NCI-H1105 treated with DMSO at 0.1 percent for 48 hours (cell line): ENCODE measurements at places on chromosomes 11 and 22.

DNA sequence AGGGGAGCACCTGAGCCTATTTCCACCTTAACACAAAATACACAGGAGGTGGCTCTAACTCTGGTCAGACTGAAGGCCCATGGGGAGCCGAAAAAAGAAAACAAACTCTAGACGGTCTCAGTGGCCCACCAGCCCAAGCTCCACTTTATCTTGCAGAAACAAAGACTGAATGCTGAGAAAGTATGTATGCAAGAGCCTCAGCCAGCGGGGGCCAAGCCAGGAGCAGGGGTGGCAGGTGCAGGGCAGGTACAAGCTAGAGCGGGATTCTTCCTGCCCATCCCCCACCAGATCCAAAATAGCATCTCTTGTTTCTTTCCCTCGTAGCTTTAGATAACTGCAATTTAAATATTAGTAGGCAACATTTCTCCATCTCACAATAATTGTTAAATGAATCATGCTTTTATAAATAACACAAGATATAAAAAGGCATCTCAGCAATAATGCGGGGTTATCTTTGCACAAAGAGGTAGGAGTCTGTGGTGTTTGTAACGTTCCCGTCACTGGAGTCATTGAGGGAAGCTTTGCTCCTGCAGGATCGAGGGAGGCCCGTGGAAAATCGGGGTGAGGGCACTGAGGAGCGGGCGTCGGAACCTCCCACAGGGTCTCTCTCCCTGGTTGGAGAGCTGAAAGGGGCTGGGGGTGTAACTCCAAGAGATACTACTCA is 418.0 kb downstream of the SHANK2 start:
- DNase-seq, result peak; percentile 63

- no peak for DNase-seq
These were observed 17.1 kb upstream of the EFCAB6 start for GRCh38 chr22:43828998-43829782.

- DNase-seq, result peak; percentile 64
These were observed 1152.4 kb downstream of the LRRC4C start for GRCh38 chr11:40306938-40307548.

- DNase-seq, result no peak
These were observed 7.6 kb downstream of the FXYD2 start for GRCh38 chr11:117816846-117817367.

DNA sequence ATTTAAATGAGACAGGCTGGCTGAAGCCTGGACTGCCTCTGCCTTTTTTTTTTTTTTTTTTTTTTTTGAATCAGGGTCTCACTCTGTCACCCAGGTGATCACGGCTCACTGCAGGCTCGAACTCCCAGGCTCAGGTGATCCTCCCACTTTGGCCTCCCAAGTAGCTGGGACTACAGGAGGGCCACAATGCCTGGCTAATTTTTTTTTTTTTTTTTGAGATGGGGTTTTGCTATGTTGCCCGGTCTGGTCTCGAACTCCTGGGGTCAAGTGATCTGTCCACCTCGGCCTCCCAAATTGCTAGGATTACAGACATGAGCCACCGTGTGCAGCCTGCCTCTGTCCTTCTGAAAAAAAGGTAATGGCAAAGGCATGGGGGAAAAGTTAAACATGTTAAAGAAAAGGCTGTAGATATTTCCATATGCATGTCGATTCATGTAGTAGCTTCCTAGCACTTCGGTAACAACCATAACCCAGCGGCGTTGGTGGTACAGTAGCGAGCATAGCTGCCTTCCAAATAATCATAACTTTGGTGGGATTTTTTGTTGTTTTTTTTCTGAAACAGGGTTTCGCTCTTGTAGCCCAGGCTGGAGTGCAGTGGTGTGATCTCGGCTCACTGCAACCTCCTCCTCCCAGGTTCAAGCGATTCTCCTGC is 48.8 kb downstream of the MCHR1 start:
- DNase-seq, result no peak

DNA sequence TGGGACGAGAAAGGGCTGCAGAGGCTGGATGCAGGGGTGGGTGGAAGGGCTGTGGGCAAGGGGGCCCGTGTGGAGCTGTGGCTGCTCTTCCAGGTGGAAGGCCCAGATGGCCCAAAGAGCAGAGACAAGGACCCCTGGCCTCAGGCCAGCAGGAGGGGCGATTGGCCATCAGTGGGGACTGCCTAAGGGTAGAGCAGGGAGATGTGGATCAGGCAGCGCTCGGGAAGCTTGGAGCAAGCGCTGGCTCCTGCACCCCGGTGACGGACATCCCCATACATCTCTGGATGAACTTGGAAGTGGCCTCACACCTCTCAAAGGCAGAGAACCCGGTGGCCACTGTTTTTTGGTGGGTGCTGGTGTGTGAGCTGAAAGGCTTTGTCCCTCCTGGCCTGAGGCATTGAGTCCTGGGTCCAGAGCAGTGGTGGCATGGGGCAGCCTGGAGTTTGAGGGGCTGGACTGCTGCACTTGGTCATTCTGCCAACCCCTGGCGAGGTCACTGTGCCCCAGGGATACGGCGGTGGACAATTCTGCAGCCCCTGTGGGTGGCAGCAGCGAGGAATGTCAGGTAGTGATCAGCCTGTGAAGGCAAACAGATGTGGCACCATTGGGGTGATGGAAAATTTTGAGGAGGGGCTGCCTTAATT is 5.9 kb downstream of the FRMD8 start:
- no peak for DNase-seq

GRCh38 chr11:123235117-123235655 is 40.1 kb upstream of the CLMP start:
- DNase-seq, result peak; percentile 37

DNA sequence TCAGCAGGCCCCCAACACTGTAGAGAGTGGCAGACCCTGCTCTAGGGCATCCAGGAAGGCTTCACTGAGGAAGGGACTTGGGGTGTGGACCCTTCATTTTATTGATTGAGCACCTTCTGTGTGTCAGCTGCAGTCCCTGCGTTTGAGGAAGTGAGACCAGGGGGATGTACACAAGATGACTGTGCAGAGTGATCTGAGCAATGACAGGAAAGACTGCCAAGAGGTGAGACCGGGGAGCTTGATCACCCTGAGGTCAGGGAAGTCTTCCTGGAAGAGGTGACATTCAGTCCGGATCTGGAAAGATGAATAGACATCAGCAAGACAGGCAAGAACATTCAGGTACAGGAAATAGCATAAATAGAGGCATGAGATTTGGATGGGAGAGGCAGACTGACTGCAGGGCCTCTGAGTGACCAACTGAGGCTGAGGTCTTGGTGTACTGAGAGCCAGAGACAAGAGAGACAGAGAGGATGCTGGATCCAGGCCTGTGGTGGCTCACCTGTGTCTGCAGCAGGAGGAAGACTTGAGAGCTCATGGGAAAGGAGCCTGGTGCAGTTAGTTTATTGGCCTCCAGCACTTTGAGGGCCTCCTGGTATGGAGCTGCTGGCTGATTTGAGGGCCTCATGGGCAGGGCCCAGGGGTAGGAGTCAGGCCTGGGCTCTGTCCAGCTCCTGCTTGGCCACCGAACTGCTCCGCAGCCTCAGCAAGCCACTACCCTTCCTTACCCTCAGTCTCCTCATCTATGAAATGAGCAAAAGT is 5.2 kb downstream of the DGAT2 start:
- no peak for DNase-seq

DNA sequence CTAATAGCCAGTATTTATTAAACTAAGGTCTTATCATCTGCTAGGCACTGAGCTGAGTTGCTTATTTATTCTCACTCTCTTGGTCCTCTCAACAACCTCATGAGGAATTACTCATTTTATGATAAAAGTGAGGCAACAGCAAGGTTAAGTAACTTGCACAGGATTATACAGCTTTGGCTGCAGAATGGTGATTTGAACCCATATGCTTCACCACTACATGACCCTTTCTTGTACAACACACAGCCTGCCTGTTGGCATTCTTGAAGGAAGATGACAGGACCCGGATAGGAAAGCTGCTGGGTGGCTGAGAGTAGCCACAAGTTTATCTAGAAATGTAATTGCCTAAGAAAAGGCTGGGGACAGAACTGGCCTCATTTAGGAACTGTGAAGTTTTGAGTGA is 5.3 kb upstream of the PARVA start:
- DNase-seq, result no peak

DNA sequence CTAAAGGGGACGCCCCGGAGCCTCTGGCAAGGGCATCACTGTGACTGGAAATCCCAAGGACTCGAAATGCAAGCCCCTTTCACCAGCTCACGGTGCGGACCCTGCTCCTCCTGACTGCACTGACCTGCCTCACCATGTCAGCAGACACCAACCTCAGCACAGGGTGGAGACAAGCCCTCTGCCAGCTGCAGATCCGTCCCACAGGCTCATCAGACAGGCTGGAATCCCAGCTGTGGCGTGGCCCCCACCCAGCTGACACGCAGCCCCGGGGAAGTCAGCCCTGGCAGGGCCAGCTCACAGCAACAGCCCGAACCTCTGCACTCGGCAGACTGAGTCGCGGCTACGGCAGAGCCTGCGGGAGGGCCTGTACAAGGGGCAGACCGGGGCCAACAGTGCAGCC is 36.8 kb downstream of the BRD1 start:
- DNase-seq, result no peak

- no peak for DNase-seq
These were observed 57.4 kb upstream of the PARVA start for GRCh38 chr11:12319988-12320387.

DNA sequence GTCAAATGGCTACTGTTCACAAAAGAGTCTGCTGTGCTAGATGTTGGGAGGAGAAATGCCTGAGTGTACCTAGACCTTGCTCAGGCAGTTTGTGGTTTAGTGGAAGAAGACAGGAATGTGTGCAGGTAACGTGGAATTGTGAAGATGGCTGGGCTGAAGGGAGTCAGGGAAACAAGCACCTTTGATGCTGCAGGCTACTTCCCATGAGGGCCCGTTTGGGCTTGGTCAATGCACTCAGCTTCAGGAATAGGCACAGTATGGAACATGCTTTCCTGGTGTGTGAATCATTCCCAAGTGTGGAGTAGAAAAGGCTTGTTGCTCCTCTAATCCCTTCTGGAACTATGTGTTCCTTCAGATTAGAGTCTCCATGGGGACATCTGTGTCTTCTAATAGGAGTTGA is 318.3 kb upstream of the MTNR1B start:
- no peak for DNase-seq

DNA sequence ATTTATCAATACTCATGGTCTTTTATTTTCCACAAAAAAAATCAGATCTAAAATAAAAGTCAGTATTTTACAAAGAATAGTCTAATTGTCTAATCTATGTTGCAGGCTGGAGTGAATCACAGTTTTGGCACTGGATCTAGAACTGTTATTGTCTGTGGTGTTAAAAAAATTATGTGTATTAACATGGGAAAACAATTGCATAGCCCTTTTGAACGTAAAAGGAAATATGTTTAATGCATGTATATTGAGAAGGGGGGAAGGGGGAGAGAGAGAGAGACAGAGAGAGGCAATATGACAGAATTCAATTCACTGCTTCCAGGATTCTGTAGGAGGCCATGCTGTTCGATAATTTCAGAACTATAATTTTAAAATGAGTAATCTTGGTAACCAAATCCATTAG is 324.9 kb upstream of the CCDC90B start:
- no peak for DNase-seq

GRCh38 chr11:2258501-2259465 is 11.6 kb downstream of the ASCL2 start:
- no peak for DNase-seq

- no peak for DNase-seq
These were observed 34.9 kb upstream of the CD82 start for GRCh38 chr11:44530413-44531115.

- no peak for DNase-seq
These were observed 37.9 kb downstream of the SREBF2 start for GRCh38 chr22:41870786-41871185.

GRCh38 chr11:9052316-9052715 is 39.1 kb downstream of the SCUBE2 start:
- no peak for DNase-seq

- DNase-seq, result no peak
These were observed 5.4 kb upstream of the GAS2L1 start for GRCh38 chr22:29300807-29301601.

GRCh38 chr11:40882301-40882700 is 577.2 kb downstream of the LRRC4C start:
- DNase-seq, result no peak
